GM03348 (cell line): ENCODE measurements at places on chromosomes 1 and 21.

GRCh38 chr1:198556971-198557370 lies 16.5 kb upstream of the ATP6V1G3 start:
- DNase-seq = no peak

DNA sequence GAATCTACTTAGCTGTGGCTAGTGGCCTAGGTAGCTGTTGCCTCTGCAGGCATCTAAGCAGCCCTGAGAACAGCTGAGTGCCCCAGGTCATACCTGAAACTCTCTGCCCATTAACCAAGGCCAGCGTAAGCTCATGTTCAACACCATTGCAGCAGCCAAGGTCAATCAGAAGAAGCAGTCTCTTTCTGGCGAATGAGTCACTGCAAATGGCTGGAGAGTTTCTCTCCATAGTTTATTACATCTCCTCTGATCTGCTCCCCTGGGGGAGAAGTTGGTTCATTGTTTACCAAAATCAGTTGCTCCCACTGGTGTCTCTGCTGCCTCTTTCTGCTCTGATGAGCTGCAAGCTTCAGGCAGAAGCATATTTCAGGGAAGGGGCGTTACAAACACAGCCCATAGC lies 6.9 kb upstream of the BCL9 start:
- no peak for DNase-seq

- no peak for DNase-seq
Observed at GRCh38 chr1:31199236-31199790, 40.4 kb downstream of the NKAIN1 start.

DNA sequence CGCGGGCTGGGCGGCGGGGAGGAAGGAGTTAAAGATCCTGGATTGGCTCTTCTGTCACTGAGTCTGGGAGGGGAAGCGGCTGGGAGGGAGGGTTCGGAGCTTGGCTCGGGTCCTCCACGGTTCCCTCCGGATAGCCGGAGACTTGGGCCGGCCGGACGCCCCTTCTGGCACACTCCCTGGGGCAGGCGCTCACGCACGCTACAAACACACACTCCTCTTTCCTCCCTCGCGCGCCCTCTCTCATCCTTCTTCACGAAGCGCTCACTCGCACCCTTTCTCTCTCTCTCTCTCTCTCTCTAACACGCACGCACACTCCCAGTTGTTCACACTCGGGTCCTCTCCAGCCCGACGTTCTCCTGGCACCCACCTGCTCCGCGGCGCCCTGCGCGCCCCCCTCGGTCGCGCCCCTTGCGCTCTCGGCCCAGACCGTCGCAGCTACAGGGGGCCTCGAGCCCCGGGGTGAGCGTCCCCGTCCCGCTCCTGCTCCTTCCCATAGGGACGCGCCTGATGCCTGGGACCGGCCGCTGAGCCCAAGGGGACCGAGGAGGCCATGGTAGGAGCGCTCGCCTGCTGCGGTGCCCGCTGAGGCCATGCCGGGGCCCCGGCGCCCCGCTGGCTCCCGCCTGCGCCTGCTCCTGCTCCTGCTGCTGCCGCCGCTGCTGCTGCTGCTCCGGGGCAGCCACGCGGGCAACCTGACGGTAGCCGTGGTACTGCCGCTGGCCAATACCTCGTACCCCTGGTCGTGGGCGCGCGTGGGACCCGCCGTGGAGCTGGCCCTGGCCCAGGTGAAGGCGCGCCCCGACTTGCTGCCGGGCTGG lies at the start of gene NPR1:
Gene NPR1, plus strand, starts transcription at position 170 of the 818 bp plus-strand sequence. Its CDS starts 421 bp downstream, at position 591.
- peak; percentile 68 for DNase-seq

DNA sequence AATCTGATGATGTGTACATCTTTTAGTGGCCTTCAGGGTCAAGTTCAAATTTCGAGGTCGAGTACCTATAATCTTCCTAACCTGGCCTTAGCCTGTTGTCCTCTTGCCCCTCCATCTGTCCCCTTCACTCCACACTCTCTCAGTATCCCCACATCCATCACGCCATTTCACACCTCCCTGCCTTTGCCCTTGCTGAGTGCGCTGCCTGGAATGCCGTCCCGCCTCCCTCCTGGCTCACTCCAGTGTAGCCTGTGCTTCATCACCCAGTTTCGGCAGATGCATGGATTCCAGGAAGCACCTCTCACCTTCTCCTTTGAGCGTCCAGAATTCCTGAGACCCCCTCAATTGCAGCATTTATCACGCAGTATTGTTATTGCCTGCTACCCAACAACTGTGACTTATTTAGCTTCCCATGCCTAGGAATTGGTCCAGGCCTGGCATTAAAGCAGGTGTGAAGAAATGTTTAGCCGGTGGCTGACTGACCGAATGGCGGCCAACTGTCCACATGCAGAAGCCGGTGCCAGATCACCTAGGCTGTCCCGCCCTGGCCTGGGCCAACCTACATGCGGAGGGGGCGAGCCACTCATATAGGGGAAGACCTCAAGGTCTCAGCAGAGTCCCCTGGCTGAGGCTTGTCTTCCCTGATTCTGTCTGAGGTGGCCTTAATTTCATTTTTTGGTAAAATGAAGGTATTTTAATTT lies 34.5 kb downstream of the MYOM3 start:
- DNase-seq = no peak

DNA sequence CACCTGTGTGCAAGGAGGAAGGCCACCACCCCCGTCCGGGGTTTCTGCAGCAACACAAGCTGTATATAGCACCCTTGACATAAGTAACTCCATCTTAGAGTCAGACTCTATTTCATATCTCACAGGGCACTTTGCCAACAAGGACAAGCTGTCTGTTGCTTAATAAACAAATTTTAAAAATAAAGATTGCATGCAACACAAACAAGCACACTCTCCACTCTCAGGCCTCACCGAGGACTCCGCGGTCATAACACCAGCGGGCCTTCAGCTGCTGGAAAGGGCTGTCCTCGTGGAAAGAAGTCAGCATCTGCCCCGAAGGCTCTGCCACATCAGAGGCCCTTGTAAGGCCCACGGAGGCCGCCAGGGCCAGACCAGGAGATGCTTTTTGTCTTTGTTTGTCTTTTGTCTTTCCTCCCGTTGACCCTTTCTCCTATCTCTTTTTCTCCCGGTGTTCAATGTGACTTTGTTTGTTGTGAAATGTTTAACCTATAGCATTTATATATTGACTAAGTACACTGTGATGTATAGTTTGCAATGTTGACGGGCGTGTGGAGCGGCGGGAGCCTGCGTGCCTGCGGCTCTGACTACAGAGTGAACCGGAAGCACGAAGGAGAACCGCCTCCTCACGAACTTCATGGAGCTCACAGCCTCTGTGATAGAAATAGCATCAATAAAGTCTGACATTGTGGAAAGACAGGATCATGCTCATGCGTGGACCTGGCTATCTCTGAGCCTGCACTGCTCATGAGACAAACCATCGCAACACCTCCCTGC lies 24.1 kb downstream of the MEGF6 start:
- DNase-seq = no peak

DNA sequence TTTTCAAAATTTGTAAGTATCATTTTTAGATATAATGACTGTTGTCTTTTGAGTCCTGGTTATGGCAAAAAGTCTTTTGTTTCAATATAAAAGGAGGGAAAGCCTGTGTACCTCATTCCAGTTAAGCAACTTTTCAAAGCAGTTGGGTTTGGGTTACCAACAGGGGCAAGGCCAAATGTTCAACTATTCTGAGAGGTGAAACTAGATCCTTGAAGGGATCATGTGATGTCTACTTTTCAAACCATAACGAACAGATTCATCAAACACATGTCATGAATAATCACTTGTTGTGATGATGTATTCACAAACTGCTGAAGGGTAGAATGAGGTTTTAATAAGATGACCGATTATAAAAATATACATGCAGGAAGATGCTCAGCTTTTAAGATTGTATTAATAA lies 171.3 kb downstream of the HHAT start:
- DNase-seq = no peak

DNA sequence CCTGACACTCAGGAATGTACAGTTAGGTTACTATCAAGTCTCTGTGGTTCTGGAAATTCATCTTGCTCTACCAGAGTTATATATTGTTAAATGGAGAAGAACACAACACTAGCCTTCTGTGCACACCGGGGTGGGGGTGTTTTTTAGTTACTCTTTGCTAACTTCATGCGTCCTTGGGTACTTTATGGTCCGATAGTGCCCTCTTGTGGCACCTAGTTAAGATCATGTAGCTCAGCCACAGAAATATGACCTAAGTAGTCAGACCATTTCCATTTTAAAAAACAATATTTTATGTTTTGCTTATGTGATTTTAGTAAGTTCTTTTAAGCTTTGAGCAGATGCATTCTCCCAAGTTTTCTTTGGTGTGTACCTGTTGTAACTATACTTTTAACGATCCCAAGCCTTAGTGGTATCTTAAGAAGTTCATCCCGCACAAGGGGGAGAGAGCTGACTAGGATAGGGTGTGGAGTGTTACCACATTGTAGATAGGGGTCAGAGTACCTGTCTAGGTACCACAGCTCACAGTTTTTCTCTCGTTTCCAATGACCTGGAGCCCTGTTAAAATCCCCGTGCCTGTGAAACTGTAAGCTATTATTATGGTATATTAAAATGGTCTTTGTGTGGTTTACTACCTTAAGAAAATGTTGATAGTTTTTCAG lies 20.6 kb upstream of the SH3D21 start:
- peak; percentile 81 for DNase-seq

DNA sequence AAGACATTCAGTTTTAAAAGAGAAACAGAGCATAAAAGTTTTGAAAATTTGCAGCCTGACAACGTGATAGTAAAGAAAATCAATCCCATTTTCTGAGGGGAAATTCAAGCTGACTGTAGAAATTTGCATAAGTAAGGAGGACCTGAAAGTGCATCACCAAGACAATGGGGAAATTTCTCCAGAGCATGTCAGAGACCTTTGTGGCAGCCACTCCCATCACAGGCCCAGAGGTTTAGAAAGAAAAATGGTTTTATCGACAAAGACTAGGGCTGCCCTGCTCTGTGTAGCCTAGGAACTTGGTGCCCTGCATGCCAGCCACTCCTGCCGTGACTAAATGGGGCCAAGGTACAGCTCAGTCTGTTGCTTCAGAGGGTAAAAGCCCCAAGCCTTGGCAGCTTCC lies 1640.2 kb upstream of the PRMT6 start:
- no peak for DNase-seq

GRCh38 chr1:162680419-162681121 lies 48.3 kb downstream of the DDR2 start:
- DNase-seq = no peak

DNA sequence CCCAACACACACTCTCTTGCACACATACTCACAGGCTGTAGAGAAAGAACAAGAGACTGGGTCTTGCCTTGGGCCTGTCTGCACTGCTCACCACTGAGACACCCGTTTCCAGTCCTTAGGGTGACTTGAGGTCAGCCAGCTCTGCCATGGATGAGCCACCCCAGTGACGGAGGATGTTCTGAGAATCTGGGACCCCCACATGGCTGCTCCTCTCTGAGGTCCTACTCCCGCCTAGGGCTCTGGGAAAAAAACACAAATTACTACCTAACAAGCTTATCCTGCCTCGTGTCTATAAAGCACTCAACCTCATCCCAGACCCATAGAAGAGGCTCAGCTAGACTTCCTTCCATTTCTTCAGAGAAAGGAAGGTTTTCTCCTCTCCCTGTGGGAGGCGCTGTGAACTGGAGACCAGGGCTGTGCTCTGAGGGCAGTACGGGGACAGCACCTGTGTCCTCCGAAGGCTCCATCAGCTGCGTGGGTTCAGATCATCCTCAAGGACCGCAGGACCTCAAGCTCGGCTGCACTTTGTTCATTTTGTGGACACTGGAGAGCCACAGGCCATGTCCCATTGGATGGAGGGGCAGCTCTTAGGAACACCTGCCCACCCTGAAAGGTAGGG lies 4.3 kb upstream of the CLEC20A start:
- DNase-seq = no peak

GRCh38 chr1:19889656-19890055 lies 7.5 kb downstream of the OTUD3 start:
- no peak for DNase-seq

GRCh38 chr1:159829273-159829634 lies 2.6 kb downstream of the SLAMF8 start:
- DNase-seq = peak; percentile 36

- DNase-seq = no peak
Observed at GRCh38 chr1:209215826-209216225, 367.7 kb upstream of the CAMK1G start.

- DNase-seq = peak; percentile 74
Observed at GRCh38 chr1:27144920-27145661, 9.8 kb downstream of the SLC9A1 start.

DNA sequence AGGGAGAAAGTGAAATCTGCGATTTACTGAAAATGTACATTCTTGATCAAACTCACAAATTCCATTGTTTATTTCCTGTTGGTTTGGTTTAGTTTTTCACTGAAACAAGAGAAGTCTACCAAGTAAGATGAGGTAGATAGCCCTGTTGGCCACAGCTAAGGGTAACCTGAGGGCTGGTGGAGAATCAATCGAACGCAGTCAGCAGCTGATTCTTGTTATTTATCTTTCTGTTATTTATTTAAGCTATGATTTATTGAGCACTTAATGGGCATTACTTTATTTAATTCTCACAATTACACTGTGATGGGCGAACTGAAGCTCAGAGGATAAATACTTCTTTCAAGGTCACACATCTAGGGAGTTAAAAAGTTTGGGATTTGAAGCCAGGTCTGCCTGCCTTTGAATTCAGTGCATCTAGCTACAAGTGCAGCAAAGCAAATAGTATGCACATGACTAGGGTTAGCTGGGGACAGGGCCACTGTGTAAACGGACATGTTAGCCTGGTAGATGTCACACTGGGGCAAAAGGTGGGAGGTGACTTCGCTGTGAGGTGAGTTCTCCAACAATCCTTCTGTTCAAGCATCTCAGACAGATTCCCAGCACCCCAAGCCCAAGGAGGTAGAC lies 106.5 kb upstream of the GADD45A start:
- no peak for DNase-seq

DNA sequence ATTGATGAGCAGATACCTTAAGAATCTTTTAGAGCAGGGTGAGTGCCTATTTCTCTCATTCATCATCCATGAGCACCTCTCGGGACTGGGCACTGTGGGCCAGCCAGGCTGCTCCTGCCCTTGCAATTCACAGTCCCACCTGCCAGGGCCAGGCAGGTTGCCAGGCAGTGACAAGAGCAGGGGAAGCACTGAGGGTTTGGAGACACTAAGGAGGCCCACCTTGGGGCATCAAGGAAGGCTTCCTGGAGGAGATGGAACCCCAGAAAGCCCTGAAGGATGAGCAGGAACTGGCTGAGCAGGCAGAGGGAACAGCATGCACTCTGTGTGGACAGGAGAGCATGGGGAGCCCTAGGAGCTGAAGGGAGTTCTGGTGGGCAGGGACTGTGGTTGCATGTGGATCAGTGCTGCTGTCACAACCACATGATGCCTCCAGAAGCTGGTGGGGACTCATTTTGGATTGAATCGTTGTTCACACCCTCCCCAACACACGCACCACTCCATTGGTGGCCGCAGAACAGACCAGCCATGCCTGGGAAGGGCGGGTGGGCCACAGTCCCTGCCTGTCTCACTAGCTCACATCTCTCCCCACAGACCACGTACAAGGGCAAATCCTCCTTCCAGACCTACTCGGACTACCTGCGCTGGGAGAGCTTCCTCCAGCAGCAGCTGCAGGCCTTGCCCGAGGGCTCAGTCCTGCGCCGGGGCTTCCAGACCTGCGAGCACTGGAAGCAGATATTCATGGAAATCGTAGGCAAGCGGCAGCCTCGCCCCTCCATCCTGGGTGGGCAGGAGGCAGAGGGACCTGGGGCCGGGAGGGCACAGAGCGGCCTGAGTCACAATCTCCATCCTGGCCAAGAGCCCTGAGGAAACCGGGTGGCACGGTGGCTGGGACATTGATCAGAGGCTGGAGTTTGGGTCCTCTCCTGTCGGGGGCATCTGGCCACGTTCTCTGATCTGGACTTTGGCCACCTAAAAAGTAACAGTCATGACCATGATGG lies 55.1 kb downstream of the DISP3 start:
- no peak for DNase-seq

- DNase-seq = no peak
Observed at GRCh38 chr1:225448146-225448805, 20.4 kb upstream of the LBR start.
